K562 (cell line): ENCODE measurements at places on chromosomes 5 and 9. TPM values are rescaled to one million over a fixed set of nuclear protein-coding genes. Genes with fewer than 3 reads are reported as not detected.

DNA sequence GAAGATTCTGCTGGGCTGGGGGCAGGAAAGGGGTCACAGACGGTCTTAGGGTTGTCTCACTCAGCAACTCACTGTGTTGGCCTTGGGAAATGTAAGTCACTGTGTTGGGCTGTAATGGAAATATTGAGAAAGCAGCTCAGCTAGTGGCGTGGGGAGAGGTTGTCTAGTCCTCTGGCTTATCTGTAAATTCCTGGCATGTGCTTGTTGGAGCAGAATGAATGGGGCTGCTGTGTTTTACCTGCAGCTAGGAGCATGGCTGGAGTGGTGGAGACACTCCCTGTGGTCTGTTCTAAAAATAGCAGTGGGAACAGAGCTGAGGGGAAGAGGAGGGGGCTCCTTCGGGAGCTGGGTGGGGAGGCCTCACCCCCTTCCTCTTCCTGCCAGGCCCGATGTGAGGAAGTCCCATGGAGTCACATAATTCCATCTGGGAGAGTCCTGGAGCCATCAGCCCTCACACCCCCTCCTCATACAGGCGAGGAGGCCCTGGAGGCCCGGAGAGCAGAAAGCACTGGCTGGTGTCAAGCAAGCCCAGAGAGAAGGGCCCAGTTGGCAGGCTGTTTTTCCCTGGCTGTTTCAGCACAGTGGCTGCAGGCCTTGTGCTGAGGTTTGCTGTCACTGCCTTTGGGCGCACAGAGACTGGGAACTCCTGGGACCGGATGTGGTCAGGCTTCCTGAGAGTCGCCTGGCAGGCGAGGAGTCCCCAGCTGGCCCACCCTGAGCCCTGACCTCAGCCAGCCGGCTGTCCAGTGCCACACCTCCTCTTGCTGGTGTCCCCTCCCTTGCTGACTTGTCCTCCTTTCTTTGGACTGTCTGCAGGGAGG lies 84.9 kb downstream of the RGS3 start:
- peak; percentile 33 for DNase-seq

DNA sequence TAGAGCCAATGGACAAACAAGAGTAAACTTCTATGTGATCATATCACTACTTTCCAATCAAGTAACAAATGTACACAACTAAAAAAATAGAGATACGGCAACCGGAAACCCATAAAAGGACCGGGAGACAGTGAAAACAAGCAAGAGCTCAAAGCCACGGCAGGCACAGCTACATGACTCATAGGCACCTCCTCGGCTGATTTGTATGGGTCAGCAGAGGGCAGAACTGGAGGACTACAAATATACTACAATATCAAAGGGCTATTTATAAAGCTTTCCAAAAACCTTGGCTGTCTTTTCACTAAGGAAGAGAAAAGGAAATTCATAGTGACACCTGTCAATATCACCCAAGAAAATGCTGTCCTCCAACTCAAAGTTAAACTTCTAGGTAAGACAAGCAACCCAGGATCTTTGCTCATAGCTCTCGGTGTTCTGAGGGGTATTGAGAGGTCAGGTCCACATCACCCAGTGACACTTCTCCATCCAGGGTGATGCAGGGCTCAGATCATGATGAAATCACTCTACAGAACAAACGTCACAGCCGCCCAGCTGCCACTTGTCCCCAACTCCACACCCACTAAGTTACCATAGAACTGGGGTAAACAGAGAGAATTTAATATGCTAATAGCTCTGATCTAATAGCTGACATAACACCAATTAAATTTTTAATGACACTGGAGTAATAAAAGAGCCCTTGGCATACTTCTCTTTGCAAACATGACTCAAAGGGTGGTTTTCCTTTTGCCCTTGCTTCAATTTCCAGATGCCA lies 41.3 kb downstream of the PFDN1 start:
- peak; percentile 86 for DNase-seq

DNA sequence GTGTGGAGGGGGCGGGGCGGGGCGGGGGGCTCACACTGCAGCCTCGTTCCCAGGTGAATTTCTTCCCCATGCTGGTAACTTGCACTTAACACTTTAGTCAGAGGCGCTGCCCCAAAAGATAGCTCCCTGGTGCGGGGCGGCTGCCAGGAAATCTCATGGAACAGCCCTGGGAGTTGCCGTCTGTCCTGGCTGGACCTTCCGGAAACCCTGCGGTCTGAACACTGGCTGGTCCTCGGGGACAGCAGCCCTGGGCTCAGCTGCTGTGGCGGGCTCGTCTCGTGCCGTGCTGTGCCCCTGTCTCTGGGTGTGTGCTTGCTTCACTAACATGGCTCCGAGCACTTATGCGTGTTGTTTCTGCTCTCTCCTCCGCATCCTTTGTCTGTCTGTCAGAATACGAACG lies 25.8 kb downstream of the PTGES2 start:
- DNase-seq: no peak

GRCh38 chr9:69149321-69149807 lies 24.7 kb upstream of the TJP2 start:
- no peak for DNase-seq

GRCh38 chr9:99430301-99430700 lies 208.2 kb downstream of the SEC61B start:
- no peak for DNase-seq

DNA sequence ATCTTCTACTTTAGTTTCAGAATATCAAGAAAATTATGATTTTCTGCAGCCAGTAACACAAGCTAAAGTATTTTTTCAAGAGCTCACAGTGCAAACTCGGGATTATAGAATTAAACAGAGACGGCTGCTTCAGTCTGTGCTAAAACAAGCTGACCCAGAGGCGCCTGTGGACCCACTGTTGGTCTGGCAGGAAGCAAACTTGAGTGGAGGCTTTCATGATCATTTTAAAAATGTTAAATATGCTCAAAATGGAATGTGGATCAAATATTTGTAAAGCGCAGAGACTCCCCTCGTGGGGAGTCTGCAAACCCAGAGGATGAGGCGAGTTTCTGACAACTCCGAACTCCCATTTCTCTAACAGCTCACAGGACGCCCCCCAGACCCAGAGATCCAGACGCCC lies 13.0 kb downstream of the ROR2 start:
- DNase-seq: no peak

DNA sequence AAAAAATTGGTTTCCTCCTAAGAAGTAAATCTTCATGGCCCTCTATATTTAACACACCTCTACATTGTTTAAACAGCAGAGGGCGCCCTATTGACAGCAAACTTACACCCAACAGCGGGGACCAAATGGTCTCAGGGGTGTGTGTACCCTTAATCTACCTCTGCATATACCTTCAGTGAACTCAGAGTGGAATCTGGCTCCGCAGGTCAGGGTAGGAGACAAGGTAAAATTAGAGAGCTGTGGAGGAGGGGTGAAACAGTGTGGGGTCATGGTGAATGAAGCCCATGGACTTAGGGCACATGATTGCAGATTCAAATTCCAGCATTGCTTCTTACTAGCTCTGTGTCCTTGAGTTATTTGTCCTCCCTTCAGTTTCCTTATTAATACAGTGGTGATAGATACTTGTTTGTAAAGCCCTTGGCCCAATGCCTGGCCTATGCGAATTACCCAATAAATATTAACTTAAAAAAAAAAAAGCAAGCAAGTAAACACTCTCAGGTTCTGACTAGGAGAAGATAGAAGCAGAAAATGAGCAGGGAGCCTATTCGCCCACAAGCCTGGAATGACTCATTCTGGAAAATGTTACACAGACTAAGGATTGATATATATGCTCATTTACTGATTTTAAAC lies 122.9 kb downstream of the CAVIN4 start:
- peak; percentile 34 for DNase-seq

The BNC2 gene
- total RNA-seq: 0.13 TPM in 1 of 2 replicates, not detected in the other
